ENCODE measurements at places on chromosomes 3 and 15.

DNA sequence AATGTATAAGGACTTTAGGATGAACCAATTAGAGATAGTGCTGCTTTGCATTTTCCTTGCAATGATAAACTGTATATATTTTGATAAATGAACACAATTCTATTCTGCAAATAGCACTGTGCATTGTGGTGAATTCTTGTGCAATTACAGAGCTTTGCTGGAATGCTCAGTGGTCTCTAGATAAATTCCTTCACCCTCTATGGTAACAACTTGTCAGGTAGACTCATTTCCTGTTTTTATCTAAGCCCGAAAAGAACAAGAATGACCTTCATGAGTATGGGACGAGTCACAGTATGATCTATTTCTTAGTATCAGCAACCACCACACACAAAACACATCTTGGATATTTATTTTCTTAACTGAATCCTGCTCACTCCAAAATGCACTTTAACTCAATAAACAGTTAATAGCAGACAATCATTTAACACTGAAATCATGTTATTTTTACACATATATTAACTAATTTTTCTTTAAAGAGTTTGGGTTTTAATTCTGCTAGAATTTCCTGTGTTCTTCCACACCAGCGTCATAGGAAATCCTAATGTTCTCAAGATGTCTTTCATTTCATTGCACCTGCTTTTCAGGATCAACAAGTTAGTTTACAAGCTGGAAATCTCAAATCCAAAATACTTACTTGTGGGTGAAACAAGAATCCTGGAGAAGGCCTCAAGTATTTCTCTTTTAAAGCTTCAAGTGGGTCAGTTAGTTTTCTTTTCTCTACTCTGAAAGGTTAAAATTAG lies 551.2 kb downstream of the MECOM start:
- DNase-seq: no peak

GRCh38 chr15:68424754-68425390 lies 7.1 kb downstream of the ITGA11 start:
- no peak for DNase-seq

- DNase-seq: no peak
Measured at GRCh38 chr3:136939489-136939888, 18.3 kb upstream of the IL20RB start.

DNA sequence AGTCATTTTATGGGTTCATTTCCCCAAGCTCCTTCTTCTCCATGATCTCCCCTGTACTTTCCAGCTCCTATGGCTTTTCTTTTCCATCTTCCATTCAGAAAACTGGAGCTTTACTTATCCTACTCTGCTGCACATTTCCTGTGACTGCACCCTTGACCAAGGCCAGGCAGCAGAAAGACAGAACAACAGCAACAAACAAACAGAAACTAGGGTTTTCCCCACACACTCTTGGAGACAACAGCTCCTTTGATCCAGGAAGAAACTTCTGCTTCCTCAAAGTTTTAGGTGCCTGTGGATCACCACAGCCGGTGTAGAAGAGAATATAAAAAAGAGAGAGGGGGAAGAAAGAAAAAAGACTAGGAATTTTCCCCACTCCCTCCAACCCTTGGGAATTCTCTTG lies 342.3 kb upstream of the CFAP20DC start:
- no peak for DNase-seq

GRCh38 chr15:72887376-72887775 lies 103.8 kb upstream of the ADPGK start:
- DNase-seq: no peak

GRCh38 chr3:37030588-37030987 lies 37.3 kb downstream of the MLH1 start:
- DNase-seq: no peak

DNA sequence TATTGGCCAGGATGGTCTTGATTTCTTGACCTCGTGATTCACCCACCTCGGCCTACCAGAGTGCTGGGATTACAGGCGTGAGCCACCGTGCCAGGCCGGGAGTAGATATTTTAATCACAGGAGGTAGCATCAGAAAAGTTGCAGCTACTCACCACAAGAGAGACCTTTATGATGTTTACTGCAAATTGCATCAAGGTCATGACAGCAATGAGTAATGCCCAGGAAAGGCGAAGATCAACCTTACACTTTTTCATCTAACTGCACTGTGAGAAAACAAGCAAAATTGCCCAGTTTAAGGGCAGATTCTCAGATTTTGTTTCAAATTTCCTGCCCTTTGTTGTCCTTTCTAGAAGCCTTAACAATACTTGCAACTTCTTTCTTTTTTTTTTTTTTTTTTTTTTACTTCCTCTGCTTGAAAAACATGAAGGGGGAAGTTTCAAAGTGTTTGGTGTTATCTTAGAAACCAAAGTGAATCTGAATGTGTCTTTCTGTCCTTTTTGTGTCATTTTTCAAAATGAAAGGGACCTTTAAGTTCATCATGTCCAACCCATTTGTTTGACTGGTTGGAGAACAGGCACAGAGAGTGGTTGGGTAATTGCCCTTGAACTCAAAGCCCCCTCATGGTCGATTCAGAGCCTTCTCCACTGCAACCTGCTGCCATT lies 25.0 kb downstream of the TGFBR2 start:
- peak; percentile 21 for DNase-seq

- DNase-seq: no peak
Measured at GRCh38 chr3:16254916-16255315, 9.8 kb downstream of the DPH3 start.

GRCh38 chr3:141328286-141329166 lies 39.8 kb upstream of the ZBTB38 start:
- DNase-seq: no peak

GRCh38 chr3:46703013-46703520 lies 1.9 kb downstream of the TMIE start:
- no peak for DNase-seq

DNA sequence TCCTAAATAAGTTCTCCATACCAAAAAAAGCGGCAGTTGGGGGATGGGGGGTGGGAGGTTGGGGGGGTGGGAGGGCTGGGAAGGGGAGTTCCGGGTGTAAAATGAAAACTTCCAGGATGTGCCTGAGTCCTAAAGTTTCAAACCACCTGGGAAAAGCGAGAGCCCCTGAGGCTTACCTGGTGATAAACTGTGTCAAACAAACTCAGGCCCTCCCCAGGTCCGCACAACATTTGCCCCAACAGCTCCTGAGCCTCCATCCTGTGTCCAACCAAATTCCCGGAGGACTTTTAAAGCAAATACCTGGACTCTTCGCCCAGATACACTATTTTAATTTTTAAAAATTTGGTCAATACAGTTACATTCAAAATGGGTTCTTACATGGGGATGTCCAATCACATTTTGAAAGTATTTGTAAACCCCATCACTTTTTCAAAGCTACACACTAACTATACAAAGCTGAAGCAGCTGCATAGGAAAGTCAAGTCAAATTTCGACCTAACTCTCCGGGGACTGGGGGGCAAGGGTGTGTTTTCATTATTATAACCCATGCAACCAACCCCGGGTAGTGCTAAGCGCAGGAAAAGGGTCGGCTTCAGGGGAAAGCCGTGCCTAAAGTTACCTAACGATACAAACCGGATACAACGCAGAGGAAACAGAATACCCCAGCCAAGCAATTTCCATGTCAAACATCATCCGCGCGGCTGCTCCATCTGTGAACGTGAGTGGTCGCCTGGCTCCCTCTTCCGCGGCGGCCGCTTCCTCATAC lies 685 bp upstream of the FOXB1 start:
- DNase-seq: no peak

DNA sequence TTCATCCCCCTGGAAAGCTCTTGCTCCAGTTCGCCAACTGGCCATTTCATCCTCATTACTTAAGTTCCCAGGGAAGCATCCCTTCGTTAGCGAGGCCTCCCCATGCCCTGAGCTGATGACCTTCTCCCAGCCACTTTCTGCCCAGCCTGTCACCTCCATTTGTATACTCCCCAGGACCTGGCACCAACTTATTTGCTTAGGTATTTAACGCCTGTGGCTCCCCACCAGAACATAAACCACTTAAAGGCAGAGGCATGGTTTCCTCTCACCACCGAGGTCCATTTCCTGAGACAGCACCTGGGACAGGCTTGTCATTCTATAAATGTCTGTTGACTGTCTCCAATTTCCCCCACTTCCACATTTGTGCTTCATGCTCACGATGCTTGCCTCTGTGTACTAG lies 189.0 kb downstream of the ZNF621 start:
- no peak for DNase-seq

- DNase-seq: no peak
Measured at GRCh38 chr3:45343947-45344346, 44.4 kb upstream of the LARS2 start.

DNA sequence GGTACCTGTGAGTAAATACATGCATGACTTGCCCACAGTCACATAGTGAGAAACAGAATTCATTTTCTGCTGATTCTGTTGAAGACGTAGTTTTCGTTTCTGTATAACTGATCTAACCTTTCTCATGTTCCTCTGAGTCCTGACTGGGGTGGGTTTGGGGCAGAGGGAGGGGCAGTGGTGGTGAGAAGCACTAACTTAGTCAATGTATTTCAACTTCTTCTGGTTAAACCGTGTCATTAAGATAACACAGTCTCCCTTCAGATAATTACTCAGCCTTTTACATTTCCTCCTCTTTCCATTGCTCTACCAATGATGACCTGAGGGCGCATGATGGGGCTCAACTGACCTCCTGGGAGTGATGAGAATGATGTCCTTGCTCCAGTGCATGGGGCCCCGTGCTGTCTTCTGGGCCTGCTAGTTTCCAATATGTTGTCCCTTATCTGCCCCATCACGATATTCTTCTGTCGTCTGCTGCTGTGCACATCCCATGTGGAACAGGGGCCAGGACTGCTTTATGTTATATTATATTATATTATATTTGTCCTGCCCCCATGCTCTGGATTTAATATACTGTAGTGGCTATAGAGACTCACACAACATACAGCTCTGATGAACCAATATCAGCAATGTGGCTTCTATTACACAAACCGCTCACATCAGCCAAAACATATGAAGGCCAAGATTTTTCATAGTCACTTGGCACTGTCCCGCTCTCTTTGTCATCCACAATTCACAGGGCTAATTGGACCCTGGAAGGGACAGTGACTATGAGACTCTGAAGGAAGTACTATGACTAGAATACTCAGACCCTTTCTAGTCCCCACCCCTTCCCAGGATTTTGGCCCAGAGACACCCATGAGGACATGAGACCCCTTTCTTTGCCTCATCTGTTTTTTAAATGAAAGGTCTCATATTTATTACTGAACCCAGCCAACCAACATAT lies 407.1 kb upstream of the MCTP2 start:
- no peak for DNase-seq

- DNase-seq: no peak
Measured at GRCh38 chr3:42849017-42849416, 26.7 kb downstream of the CYP8B1 start.

- no peak for DNase-seq
Measured at GRCh38 chr3:120448756-120449155, 2.0 kb downstream of the FSTL1 start.

DNA sequence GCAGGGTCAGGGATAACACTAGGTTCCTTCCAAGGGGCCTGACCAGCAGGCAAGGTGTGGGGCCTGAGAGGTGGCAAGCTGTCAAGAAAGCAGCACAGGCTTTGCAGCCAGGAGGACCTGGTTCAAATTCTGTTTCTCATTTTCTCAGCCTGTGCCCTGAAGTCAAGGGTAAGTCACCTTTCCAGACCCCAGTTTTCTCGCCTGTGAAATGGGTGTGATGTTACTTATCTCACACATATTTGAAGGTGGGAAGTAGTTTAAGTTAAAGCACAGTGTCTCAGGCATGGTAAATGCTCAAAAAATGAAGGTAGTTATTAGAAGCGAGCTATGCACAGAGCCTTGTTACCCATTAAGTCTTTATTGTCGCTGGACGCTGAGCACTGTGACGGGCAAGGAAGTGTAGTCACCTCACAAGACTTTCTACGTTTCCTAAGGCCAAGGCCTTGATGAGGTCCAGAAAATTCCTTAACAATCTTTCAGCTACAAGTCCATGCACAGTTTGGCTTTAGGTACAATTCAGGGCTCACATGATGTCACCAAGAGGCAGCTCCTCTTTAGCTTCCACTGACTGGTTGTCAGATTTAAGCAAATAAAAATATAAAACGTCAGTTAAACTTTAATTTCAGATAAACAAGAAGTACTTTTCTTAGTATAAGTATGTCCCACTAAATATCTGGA lies 522.6 kb upstream of the PROK2 start:
- no peak for DNase-seq

DNA sequence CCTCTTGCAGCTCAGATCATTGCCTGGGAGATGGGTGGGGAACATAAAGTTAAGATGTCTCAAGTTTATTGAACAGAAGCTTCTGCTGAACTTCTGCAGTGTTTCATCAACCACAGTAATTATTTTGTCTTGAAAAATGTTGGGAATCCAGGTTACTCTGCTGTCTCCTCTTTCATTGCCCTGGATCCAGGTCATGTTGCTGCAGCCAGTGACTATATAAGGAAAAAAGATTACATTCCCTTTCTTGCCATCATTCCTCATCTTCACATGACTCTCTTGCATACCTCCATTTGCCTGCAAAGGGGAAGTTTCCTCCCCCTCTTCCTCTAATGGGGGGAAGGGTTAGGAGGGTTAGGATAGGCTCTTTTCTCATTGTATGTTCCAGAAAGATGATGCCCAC lies 15.1 kb downstream of the GMNC start:
- DNase-seq: no peak

DNA sequence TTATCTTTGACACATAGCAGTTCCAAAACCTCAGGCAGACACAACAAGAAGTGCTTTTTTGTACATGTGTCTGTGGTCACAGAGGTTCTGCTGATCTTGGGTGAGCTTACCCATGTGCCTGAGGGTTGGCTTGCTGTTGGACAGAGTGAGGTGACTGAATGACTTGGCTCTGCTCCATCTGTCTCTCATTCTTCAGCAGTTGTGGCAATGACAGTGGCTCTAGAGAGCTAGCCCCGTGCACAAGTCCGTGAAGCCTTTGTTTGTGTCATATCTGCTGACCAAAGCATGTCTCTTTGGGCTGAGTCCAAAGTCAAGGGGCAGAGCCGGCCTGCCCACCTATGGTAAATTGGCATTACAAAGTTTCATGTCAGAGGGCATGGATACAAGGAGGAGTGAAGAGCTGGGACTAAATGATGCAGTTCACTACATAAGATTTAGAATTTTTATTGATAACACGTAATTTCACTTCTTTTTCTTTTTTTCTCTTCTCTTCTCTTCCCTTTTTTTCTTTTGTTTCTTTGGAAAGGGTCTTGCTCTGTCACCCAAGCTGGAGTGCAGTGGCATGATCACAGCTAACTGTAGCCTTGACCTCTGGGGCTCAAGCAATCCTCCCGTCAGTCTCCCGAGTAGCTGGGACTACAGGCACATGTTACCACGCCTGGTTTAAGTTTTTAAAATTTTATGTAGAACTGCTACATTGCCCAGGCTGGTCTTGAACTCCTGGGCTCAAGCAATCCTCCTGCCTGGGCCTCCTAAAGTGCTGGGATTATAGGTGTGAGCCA lies 77.9 kb downstream of the ITPR1 start:
- DNase-seq: no peak

- DNase-seq: no peak
Measured at GRCh38 chr15:57537488-57538264, 54.0 kb upstream of the MYZAP start.

DNA sequence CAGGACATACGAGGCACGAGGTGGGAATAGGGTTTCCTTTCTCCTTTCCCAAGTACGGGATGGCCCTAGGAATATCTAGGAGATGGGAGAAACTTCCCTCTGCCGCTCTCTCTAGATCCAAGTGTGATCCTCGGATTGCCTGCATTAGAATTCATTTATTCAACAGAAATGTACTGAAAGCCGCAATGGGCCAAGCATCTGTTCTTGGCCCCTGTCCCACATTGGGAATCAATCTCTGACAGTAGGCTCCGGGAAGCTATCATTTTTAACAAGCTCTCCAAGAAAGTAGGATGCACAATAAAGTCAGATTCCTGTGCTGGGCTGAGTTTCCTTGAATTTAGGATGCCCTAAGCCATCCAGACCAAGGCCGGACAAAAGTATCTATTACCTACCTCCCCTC lies 37.2 kb upstream of the CA12 start:
- DNase-seq: no peak

GRCh38 chr3:155339052-155339451 lies 45.6 kb upstream of the STRIT1 start:
- no peak for DNase-seq

Measured in GF-D8 (cell line).